EH (cell line): ENCODE measurements at places on chromosomes 1 and 21.

DNA sequence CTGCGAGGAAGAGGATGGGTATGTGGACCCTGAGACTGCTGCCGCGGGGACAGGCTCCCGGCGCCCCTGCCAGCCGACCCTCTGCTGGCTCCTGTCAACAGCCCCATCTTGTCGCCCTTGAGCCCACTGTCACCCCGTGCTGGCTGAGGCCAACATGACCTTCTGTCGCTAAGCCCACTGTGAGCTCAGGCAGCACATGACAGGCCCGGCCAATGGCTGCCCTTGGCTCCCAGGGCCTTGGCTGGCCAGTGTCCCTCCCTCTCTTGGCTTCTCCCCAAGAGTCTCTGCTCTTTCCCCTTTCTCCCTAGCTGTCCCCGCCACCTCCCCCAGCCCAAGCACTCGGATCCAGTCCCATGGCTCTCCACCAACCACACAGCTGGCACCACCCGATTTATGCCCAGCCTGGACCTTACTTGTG, 3.5 kb downstream of the PEX10 start:
- no peak for DNase-seq

DNA sequence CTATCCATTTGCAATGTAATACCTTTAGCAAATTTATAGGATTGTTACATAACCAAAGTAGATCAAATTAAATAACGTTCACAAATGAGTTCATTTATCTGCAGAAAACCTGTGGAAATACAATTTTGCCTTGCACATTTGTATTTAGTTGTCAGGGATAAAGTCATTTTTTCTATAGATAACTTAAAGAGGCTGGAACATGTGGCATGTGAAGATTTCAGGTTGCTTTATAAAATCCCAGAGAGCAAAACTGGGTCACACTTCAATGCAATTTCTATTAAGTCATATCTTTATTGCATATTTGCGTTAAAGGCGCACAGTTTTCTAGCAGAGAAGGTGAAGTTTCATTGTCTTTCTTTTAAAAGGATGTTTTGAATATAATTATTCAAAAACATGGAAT, 342.4 kb downstream of the USP25 start:
- no peak for DNase-seq

DNA sequence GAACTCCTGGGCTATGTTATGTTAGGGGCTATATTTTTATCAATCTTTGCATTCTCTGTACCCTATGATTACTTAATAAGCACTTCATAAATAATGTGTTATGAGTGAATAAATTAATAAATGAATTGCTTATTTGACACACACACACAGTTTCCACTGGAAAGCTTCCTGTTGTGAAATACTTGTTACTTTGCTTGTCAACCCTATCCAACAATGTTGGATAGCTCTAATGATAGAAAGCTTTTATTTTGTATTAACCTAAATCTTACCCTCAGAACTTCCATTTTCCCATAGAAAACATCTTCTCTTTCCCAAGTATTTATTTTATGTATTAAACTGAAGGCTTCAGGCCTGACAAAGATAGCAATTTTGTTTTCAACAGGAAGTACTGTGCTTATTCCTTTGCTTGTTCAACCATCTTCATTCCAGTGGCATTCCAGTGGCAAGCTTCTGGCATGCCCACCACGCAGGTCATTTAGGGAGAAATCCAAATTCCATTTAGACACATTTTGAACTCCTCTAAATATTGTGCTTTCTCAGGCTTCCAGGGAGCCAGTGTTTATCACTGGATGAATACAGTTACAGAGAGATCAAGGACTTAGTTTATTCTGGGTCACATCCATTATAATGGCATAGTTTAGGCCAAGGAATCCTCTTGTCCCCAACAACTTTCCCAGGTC, 134.4 kb downstream of the TGFB2 start:
- DNase-seq, result peak; percentile 97

DNA sequence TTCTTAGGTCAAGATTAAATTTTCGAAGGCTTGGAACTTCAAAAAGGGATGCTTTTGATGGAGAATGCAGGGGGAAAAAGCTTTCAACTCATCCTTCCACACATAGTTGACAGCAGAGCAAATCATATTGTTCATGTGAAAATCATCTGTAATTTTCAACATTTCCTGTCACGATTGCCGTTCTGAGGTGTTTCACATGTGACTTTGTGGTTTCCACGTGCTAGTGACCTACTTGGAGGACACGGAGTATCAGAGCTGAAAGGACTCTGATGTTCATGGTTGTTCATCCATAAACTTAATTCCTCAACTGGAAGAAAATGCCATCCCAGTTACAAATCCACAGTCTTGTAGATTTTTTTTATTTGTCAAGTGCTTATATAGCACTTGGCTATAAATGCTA, 79.1 kb downstream of the ZP4 start:
- no peak for DNase-seq

DNA sequence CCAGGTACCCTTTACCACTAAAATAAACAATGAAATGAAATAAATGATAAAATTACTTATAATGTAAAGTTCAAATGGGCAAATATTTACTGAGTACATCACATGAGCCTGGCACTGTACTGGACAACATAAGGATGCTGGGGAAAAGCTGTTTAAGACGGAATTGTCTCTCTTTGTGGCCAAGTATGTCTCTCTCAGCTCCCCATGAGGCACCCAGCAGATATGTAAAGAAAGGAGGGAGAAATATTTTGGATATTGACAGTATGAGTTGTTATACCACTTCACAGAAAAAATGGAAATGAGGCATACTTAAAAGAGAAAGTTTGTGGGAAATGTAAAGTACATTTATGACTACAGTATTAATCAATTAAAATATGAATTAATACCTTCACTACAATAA, 1.0 kb upstream of the TNFSF4 start:
- peak; percentile 46 for DNase-seq

DNA sequence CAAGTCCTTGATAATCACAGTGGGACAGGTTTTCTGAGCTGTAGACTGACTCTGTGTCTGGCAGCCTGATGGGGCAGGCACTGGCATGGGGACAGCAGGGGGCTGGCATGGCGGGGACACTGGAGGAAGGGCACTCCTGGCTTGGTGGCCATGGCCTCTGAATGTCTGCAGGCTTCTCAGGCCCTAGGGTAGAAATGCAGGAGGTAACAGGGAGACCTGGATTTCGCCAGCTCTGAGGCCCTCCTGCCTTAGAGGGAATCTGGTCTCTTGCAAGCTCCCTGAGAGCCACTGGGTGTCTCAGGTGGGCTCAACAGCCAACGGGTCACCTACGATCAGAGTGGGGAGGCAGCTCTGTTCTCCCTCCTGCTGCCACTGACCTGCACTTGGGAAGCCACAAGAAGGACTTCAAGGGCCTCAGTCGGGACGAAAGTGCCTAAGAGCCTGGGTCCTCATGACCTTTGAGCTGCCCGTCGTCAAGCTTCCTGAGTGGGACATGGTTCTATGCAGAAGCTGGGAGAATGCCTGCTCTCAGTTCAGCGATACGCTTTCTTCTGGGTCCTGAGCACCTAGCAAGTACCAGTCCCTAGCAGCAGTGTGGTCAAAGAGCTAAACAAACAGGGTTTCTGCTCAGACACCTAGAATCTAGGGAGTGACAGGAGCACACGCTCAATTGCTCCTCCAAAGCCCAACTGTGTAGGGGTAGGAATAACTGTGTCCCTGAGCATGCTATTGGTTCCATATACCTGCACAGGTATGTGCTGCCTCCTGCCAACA, 569.0 kb downstream of the PTPRU start:
- no peak for DNase-seq

- no peak for DNase-seq
Observed at GRCh38 chr1:102032534-102032933, 35.8 kb upstream of the OLFM3 start.

DNA sequence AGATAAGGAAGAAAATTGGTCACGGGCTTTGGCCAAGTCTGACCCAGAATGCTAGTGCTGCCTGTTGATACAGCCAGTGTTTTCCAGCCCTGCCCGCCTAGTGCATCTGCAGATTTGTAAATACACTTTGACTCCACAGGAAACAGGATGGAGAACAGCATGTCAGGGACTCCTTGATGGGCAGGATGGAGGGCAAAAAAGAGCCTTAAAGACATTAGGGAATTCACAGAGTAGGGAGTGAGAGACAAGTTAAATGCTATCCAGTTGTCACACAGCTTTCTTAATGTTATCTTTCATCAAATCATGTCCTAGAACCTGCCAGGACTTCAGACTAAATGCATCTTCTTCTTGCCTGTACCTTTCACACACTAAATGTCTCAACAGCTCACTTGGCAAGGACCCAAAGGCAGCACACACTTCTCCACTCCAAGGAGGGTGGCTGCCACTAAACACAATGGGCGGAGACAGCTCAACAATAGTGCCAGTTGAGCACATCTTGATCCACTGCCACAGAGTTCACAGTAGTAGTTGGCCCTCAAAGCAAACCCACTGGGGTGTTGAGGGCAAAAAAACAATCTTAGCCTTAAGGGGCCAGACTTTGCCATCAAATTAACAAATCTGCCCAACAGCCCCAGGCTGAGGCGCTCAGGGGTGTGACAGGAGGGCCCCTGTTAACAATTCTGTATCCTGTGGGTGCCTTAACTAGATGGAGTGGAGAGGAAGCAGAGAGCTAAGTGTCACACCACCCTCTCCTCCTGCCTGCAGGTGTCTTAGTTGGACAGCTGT, 2.7 kb downstream of the HIVEP3 start:
- no peak for DNase-seq

DNA sequence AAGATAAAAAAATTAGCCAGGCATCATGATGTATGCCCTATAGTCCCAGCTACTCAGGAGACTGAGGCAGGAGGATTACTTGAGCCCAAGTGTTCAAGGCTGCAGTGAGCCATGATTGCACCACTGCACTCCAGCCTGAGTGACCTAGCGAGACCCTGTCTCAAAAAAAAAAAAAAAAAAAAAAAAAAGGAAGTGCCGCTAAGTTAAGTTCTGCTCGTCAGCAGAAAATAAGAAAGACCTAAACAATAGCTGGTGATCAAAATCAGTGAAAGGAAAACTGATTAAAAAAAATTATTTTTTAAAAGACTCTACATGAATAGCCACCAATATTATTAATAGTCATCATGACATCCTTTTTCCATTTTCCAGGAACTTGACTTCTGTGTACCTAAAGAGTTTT, 44.2 kb upstream of the MTR start:
- no peak for DNase-seq

GRCh38 chr1:15698201-15698600, 14.1 kb downstream of the PLEKHM2 start:
- DNase-seq, result no peak

- peak; percentile 26 for DNase-seq
Observed at GRCh38 chr1:18556364-18556763, 74.3 kb upstream of the PAX7 start.

DNA sequence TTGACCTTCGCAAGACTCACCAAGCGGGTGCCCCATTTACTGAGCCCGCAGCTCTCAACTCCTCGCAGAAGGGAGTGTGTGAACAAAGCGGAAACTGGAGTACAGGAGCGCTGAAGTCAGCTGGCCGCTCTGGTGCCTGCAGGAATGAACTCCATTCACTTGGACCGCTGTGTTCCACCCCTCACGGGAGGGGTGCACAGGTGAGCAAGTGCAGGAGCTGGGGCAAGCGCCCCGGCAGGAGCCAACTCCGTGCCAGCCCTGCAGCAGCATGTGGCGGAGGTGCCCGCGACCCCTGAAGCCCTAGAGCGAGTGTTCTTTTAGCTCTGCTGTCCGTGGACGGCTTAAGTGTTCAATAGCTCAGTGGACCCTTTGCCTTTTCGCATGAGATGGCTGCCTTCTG, 471.6 kb upstream of the ADGRL4 start:
- DNase-seq, result no peak

- peak; percentile 69 for DNase-seq
Observed at GRCh38 chr1:45722809-45723208, 27.6 kb downstream of the IPP start.

GRCh38 chr1:58911841-58912499, 128.1 kb upstream of the JUN start:
- DNase-seq, result no peak

DNA sequence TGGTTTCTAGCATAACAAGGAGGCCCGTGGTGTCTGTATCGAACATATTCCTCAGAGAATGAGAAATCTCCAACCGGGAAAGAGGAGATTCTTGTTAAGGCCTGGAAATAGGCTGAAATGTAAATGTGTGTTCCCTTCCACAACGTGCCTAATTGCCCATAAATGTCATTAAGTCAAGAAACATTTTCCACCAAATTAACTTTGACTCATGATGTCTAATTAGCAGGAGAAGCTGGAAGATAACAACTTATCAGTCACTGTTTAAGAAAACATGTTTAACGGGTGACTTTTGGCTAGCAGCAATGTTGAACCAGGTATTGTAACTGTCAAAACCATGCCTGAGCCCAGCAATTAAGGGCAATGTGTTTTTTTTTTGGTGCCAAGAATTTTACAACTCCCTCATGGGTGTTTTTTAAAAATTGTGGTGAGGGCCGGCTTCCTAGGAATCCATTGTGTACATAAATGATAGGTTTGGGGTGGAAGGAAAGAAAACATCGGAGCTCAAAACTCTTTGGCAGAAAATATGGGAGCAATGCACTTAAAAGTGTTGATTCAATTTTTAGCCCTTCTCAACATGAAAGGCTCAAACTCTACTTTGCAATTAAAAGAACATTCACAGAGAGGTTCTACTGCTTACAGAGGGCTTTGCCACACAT, 67.0 kb downstream of the OLIG1 start:
- no peak for DNase-seq

DNA sequence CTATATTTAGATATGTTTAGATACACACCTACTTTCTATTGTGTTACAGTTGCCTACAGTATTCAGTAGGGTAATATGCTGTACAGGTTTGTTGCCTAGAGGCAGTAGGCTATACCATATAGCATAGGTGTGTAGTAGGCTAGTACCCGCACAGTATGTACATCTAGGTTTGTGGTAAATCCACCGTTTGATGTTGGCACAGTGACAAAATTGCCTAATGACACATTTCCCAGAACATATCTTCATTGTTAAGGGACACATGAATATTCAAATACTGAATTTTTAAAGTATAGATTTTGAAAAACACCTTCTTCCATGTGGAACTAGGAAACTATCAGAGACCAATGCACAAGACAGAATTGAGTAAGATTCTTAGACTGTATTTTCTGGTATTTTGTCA, 22.6 kb upstream of the PDC start:
- no peak for DNase-seq

- peak; percentile 73 for DNase-seq
Observed at GRCh38 chr1:36369061-36369861, 16.5 kb downstream of the STK40 start.

DNA sequence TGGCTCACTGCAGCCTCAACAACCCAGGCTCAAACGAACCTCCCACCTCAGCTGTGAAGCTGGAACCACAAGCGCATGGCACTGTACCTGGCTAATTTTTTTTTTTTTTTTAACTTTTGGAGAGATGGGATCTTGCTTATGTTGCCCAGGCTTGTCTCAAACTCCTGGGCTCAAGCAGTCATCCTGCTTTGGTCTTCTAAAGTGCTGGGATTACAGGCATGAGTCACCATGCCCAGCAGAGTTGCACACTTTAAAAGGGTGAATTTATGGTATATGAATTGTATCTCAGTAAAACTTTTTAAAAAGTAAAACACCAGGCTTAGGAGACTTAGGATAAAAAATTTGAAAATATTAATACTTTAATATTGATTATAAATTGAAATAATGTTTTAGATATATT, 99.1 kb downstream of the CLEC20A start:
- peak; percentile 53 for DNase-seq
